Muscle of arm (tissue), 14 donors: ENCODE measurements at places on chromosomes 12 and 14.

DNA sequence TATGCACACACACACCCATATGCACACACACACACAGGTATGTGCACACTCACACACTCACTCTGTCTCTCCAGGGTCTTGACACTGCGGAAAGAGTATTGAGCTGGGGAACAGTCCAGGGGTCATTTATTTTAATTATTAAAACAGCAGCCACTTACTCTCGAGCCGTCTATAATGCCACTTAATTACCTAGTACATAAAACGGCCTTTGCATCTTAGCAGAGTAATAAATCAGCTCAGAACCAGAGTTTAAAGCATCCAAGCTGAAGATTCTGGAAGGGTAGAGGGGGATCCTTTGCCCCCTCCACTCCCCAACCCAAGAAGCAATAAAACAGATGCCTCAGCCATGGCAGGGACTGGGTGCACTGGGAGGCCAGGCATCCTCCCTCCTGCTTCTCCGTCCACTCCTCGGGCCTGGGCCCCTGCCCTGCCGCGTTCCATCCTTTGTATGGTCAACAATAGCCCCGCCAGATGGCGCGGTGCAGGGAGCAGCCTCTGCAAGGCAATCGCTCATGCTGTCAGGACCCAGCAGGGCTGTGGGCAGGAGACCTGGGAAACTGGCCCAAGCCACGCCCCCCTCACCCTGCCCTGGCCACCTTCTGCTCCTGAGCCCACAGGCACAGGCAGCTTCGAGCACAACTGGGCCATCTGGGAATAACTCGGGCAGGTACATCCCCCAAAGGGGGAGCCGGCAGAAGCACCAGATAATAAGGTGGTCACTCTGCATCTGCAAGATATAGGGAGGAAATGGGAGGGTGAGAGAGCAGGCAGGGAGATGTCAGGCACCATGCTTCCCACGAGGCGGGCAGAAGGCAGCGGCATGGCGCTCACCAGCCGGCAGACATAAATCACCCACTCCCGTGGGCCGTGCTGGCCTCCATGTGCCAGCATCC lies 40.9 kb downstream of the CCDC85C start:
- DNase-seq = peak; percentile 37

DNA sequence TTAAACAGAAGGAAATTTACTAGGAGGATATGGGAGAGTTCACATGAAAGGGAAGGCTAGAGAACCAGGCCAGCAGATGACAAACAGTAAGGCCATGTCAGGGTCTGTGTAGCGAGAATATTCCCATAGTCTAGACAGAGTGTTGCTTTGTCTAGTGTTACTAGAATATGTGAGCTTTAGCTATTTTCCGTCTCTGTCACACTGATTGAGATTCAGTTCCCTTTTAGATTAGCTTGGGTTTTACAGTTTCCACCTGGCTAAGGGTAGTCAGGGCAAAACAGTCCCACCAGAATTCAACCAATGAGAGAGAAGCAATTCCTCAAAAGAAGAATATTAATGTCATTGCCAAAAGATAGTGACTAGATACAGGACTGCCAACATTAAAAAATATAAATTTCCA lies 82.8 kb upstream of the MDM1 start:
- no peak for DNase-seq

GRCh38 chr12:68785358-68785757 lies 22.6 kb upstream of the MDM2 start:
- no peak for DNase-seq

GRCh38 chr12:18158774-18159557 lies 69.0 kb upstream of the RERGL start:
- no peak for DNase-seq

- no peak for DNase-seq
These were observed 3.3 kb downstream of the C12orf56 start for GRCh38 chr12:64387197-64387816.

- DNase-seq = no peak
These were observed 61.1 kb upstream of the CDKN3 start for GRCh38 chr14:54335569-54336155.

- DNase-seq = no peak
These were observed 28.7 kb upstream of the CCND2 start for GRCh38 chr12:4244868-4245267.

DNA sequence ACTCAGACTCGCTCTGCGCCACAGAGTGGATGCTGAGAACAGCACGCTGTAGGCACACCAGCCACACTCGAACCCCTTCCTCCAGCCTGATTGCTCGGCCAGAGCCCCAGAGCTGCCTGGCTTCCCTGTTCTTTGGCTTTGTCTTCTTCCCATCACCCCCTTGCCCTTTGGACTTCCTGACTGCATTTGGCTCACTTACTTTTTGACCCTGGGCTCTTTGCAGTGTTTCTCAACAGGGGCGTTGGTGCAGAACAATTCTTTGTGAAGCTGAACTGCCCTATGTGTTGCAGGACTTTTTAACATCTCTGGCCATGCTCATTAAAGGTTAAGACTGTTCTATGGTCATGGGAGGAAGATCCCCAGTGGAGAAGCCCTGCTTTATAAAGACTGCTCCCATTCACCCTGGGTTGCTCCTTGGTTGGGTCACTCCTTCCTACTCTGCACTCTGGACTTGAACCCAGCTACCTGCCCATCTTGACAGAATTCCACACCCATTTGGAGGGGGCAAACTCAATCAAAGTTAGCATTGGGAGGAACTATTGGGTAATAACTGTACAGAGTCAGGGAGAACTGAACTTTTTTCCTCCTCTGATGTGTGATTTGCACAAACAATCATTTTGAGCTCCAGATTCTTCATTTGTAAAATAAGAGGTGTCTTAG lies 127.7 kb upstream of the PLEKHG7 start:
- no peak for DNase-seq

DNA sequence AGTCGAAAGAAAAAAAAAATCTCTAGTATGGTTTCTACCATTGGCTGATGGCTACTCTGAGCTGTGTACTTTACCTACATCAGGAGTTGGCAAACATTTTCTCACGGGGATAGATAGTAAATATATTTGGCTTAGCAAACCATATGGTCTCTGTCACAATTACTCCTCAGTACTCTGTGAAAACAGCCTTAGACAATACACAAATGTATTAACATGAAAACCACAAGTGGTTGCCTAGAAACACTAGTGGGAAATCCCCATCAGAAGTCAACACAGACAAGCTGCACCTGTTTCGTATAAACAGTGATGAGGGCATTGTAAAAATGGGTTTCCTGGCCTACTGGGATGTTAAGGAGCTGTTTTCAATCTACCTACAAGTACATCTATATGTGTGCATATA lies 84.6 kb upstream of the NAV3 start:
- DNase-seq = no peak

- no peak for DNase-seq
These were observed 363.9 kb downstream of the BCL11B start for GRCh38 chr14:98908050-98908449.

GRCh38 chr12:132211816-132212215 lies 67.6 kb downstream of the NOC4L start:
- no peak for DNase-seq

- DNase-seq = no peak
These were observed 109.1 kb upstream of the MAX start for GRCh38 chr14:65211341-65211987.

- DNase-seq = no peak
These were observed 1.2 kb downstream of the KRT82 start for GRCh38 chr12:52404951-52405350.
